Ecto neural progenitor cell (in vitro differentiated cells): ENCODE measurements at places on chromosomes 7 and 10.

DNA sequence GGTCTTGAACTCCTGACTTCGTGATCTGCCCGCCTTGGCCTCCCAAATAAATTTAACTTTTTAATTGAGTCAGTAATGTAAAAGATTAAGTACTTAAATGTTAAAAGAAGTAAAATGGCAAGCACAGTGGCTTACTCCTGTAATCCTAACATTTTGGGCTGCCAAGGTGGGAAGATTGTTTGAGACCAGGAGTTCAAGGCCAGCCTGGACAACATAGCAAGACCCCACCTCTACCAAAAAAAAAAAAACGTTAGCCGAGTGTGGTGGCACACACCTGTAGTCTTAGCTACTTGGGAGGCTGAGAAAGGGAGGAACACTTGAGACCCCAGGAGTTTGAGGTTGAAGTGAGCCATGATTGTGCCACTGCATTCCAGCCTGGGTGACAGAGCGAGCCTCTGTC, 26.1 kb downstream of the PHTF2 start:
- no peak for DNase-seq

GRCh38 chr10:79244841-79245504, 102.3 kb upstream of the PPIF start:
- no peak for DNase-seq

DNA sequence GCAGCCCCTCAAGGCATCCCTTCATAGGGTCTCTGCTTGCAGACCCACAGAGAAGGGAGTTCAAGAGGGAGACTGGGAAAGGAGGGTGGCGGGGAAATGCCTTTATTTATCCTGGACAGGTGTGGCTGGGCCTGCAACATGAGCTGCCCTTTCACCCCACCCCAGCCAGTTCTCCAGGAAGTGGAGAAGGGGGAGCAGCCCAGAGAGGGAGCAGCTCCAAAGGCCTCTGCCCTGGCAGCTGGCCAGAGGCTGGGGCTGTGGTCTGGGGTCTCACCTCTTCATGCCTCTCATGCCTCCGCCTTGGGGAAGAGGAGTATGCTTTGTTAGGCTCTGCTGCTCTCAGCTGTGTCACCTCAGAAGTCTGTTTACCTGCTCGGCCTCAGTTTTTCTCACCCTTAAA, 3.1 kb downstream of the LDB3 start:
- DNase-seq: no peak

GRCh38 chr7:44645696-44646095, 39.3 kb downstream of the OGDH start:
- DNase-seq: no peak

DNA sequence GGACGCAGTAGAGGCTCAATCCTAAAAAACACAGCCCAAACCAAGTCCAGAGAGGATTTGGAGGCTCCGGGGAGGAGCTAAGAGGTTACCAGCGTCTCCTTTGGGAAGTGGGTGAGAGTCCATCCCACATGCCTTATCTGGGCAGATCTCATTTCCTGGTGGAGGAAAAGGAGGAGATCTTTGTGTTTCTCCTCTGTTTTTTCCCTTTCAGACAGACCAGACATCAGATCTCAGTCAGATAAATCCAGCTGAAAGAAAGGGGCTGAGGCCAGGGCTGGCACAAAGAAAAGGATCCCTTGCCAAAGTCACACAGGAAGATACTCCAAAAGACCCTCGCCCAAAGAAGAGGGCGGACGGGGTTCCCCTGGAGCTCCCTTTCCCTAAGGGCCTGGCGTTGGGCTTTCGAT, 58.3 kb upstream of the COMTD1 start:
- DNase-seq: no peak

GRCh38 chr10:122264436-122264835, 6.7 kb upstream of the BTBD16 start:
- no peak for DNase-seq

GRCh38 chr7:88318196-88318595, 11.5 kb upstream of the STEAP4 start:
- DNase-seq: no peak

GRCh38 chr7:134483296-134483695, 24.4 kb upstream of the AKR1B1 start:
- DNase-seq: no peak

GRCh38 chr7:12458520-12459131, 55.0 kb upstream of the VWDE start:
- DNase-seq: no peak

DNA sequence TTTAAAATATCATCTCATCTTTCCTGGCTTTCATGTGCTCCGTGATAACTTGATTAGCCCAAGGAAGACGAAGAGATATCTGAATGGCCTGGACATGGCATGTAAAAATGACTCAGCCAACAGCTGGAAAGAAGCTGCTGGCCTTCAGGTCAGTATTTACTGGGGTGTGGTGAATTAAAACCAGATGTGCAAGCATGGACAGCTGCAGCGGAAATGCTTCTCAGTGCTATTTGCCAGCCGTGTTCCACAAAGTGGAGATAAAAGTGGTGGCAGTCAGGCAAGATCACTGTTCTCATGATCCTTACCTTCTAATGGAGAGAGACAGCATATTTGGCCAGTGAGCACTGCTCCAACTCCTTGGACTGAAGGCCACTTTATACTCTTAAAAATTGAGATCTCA, 203.1 kb upstream of the VSTM2A start:
- no peak for DNase-seq

GRCh38 chr10:71623098-71623985, 96.2 kb downstream of the C10orf105 start:
- no peak for DNase-seq

DNA sequence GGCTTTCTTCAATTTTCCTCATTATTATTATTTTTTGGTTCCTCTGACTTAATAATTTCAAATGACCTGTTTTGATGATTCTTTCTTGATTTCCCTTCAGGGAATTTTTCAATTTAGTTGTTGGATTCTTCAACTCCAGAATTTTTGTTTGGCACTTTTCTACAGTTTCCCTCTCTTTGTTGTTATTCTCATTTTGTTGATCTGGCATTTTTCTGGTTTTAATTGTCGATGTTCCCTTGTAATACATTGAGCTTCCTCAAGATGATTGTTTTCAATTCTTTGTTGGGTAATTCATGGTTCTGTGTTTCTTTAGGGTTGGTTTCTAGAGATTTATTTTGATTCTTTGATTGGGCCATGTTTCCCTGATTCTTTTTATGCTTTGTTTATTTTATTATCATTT, 67.8 kb upstream of the DNAJC1 start:
- no peak for DNase-seq

DNA sequence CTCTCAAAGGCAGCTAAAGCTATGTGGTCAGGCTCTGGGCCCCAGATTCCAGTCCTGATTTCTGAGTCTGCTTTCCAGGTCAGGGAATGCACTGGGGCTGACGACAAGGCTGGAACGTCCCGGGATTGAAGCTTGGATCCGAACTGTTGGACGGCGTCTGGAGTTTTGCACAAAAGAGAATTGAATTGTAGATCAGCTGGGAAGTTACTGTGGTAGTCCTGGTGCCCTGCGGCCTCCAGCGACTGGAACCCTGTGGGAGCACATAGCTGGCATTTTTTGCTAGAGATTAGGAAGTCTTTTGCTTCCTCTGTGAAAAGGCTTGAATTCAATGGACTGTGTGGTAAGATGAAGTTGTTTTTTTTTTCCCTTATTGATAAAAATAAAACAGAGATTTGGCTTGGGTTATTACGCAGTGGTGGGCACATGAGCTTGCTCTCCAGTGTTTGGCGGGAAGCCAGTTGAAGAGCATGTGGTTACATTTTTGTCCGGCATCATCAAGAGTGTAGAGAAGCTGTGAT, at the start of gene HK1:
Gene HK1, plus strand, starts transcription at position 51 of the 518 bp plus-strand sequence.
- DNase-seq: peak; percentile 57

GRCh38 chr7:98626460-98627412, 9.7 kb downstream of the NPTX2 start:
- DNase-seq: peak; percentile 81

DNA sequence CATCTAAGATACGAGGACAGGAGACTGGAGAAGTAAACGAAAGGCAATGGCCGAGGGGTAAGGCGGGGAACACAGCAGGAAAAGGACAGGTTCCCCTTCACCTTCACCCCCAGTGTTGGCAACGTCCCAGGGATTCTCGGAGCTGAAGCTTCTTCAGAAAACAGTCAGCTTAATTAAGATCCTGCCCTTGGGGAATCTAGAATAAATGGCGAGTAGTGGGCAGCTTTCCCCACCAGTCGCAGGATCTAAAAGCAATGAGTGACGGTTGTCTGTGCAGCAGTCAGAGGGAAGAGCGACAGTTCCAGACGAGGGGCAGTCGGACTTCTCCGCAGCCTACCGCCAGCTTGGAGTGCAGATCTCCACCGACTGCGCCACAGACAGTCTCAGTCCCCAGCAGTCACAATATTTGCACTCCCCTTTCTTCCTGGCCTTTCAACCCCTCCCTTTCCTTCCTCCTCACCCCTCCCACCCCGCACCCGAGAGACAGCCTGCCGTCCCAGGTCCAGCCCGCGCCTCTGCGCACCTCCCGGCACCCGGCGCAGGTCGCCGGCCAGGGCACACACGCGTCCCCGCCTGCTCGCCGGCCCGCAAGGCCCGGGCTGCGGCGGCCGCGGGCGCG, 10.9 kb upstream of the SP8 start:
- peak; percentile 81 for DNase-seq

GRCh38 chr10:126783806-126784557, 113.5 kb upstream of the C10orf90 start:
- no peak for DNase-seq

GRCh38 chr10:59314268-59314667, 48.1 kb downstream of the FAM13C start:
- DNase-seq: no peak

DNA sequence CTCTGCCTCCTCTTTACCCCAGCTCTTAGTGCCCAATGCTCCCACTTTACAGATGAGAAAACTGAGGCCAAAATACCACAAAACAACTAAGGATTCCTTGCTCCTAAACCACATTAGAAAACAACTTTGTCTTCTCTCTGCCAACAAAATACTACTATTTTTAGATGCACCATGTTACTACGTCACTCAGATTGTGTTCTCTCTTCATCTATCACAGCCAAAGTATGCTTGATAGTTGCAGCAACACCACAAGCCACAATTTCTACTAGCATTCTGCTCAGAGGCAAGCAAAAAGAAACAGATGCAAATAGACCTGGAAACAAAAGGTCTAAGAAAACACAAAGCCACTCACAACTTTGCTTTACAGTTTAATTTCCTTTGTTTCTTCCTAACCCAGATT, 3.3 kb upstream of the PDE1C start:
- DNase-seq: no peak

GRCh38 chr10:65968871-65969270, 957.0 kb upstream of the LRRTM3 start:
- no peak for DNase-seq

DNA sequence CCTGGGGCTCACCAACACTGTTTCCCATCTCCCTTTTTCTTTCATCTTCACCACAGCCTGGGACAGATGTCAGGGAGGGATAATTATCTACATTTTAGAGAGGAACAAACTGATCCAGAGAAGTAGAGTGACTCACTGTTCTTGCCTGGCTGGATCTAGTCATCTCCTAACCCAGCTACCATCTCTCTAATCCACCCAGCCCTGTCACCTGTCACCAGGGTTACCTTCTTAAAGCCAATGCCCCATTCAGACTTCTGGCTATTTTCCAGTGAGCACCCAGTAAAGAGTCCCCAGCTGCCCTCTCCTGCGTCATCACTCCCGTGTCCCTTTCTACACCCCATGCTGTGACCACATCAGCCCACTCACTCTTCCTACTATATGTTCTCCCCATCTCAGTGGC, 68.4 kb upstream of the DUSP5 start:
- DNase-seq: no peak

DNA sequence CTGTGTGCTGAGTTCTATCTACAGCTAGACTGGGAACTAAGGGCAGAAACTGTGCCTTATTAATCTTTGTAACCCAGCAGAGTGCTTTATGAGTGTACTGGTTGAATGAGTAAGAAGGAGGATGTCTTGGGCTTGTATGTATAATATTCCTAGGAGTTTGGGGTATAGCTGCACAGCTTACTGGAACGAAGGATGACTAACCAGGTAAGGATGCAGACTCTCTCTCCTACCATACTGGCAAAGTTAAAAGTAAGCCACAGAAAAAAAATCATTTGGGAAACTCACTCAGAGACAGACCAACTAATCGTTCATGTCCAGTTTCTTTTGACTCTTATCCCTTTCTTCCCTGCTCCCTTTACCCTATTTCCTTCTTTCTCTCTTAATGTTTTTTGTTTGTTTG, 1.4 kb upstream of the DHTKD1 start:
- no peak for DNase-seq

GRCh38 chr7:124516911-124517310, 248.7 kb downstream of the GPR37 start:
- no peak for DNase-seq

DNA sequence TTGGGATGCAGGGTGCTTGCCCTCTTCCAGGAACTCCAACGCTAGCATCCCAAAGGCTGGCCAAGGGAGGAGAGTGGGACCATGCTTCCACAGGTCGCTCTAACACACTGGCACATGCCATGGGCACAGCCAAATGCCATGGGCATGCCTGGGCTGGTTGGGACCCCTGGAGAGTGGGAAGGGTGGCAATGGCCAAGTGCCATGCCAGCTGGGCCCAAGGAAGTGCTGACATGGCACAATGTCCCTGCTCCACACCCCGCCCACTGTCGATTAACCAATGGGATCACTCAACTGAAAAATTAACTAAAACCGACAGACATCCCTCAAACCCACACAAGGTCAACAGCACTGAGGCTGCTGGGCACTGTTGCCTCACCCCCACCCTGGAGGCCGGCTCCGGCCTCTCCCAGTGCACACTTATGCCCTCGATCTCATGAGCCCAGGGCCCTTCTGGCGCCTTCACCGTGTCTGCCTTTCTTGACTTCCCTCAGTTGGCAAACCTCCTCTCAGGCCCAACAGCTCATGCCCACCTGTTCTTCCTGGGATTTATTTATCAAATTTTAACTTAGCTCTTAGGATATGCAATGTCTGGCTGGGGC, 83.4 kb downstream of the GOLGA7B start:
- no peak for DNase-seq

- no peak for DNase-seq
Observed at GRCh38 chr10:99799613-99800012, 17.2 kb downstream of the ABCC2 start.

- DNase-seq: no peak
Observed at GRCh38 chr7:112757337-112757736, 32.9 kb downstream of the TMEM168 start.

DNA sequence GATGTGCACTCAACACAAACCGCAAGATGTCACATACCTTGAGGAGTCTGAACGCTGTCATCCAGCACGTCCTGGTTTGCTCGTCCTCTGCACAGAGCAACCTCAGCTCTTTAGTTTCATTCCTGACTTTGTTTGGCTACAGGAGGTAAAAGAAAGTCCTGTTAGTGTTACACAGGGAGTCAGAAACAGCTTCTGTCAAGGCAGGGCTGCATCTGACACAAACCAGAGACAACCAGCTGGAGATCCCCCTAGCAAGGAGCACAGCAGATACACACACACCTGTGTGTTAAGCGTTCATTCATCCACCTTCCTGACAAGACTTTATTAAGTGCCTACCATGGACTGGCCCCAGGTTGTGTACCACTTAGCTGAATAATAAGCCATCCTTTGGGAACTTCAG, 47.5 kb upstream of the DDC start:
- DNase-seq: peak; percentile 14

DNA sequence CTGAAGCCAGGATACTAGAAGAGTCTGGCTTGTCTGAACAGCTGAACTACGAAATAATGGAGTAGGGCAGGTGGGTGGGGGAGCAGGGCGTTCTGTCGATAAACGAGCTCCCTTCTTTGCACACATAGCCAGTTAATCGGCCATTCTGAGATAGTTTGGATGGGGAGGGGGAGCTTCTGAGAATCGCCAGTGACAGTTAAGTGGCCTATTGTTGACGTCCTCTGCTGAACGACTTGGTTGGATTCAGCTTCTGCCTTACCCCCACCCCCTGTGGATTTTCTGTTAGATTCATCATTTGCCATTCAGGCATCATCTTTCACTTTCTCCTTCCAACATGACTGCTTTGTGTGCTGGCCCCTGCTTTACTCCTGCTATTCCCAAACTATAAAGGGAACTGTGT, 520 bp downstream of the CPA5 start:
- DNase-seq: no peak
